ENCODE measurements at places on chromosomes 2 and 18.

GRCh38 chr2:101795033-101795432 is 97.5 kb downstream of the MAP4K4 start:
- DNase-seq: no peak

GRCh38 chr2:196218106-196218505 is 46.7 kb upstream of the STK17B start:
- DNase-seq: no peak

- no peak for DNase-seq
These were observed 63.5 kb upstream of the AGPS start for GRCh38 chr2:177329064-177329463.

DNA sequence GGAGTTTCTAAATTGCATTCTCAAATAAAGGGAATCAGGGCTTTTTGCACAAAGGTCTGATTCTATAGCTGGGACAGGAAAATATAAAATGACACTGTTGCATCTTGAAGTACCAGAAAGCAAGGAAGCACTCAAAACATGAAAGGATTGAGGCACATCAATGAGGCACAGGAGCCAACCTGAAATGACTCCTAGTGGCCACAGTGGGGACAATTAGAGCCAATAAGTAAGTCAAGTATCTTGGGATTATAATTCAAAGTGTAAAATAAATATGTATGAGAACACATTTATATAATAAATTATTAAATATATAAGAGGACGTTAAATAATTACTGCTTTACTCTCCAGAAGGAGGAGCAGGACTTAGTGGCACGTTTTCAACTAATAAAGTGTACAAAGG is 1259.5 kb upstream of the CDH2 start:
- no peak for DNase-seq

- DNase-seq: no peak
These were observed 4.3 kb downstream of the PMAIP1 start for GRCh38 chr18:59904011-59904601.

- DNase-seq: no peak
These were observed 434.4 kb upstream of the ETAA1 start for GRCh38 chr2:66962716-66963115.

DNA sequence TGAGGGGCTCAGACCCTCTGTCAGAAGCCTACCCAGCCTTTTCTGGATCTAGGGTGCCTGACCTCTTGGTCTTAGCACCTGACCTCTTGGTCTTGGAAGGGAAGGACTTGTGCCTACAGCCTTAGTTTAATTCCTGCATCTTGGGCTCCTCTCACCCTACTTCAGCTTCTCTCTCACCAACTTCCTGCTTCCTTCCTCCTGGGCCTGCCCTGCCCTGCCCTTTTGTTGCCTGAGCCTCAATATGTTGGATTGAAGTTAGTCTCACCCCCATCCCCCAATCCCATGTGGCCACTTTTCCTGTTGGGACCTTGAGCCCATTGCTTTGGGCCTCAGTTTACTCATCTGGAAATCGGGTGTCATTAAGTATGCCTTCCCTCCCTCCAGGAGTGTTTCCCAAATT is 206.2 kb upstream of the SKOR2 start:
- no peak for DNase-seq

DNA sequence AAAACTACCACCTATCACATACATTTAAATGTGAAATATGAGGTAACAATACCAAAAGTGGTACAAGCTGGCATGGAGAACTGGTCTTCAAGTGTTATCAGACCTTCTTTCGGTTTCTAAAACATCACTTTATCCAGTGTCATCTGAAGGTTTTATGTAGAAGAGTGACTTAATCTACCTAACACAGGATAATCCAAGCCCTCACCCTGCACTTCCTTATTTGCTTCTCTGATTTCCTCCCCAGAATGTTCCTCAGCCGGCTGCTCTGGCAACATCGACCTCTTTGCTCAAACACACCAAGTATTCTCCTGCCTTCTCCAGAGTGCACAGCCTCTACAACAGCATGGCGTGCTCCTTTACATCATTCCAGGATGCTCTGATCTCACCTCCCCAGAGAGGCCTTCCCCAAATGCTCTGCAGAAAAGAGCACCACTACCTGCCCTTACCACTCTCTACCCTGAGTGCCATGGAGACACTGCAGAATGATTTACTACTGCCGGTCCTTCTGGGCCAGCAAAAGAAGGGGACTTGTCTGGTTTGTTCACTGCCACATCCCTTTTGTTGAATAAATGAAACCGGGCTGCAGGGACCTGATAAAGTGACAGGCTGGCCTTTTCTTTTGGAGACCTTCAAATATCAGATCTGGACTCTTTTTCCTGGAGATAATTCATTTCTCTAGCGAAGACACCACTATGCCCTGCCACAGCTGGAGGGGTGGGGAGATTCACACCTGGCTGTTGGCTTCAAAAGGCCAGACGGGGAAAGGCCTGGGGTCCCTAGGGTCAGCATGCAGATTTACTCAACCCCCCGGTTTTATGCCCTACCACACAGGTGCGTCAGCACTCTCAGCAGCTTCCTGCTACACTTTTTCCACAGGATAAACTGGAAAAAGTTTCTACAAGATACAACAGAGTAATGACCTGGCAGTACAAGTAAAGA is 42.0 kb downstream of the TTR start:
- no peak for DNase-seq

- DNase-seq: no peak
These were observed 1.3 kb upstream of the ZNF516 start for GRCh38 chr18:76496194-76496890.

DNA sequence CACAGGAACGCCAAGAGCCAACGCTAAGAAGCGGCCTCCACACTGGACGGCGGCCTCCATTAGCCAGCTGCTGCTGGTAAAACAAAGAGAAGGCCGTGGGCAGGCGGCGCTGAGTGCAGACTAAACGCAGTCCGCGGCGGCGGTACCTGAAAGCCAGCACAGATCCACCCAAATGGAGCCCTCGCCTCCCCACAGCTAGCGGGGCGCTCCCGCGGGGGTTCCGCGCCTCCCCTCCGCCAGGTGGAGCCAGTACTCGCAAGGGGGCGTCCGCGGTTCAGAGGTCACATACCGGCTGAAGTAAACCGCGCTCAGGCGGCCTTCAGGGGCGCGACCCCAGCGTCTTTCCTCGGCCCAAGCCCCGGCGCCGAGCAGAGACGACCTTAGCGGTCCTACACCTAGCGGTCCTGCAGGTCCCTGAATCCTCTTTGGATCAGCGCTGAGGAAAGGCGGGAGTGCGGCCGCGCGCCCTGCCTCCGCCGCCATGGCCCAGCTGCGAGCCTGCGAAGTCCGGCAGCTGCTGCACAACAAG is 293.1 kb upstream of the ERBB4 start:
- no peak for DNase-seq

GRCh38 chr2:74051504-74051903 is 66.8 kb downstream of the TET3 start:
- DNase-seq: no peak

DNA sequence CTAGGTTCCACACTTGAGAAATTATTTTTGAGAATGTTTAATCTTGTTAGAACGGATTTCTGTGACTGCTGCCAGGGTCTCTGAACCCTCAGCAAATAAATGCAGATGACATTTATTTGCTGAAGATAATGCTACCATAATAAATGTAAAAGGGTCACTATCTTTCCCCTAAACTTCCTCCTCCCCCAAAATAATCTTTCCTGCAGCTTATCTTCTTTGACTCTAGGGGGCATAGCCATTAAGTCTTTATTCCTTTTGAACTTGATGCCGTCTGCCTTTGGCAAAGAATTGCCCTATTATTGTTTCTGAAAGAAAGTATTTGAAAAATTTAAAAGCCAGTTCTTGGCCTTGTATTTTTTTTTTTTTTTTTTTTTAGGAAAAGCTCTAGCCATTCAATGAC is 63.6 kb upstream of the ACSL3 start:
- DNase-seq: no peak

GRCh38 chr2:172098650-172099471 is 3.8 kb downstream of the DLX2 start:
- no peak for DNase-seq

- no peak for DNase-seq
These were observed 143.0 kb downstream of the ZNF516 start for GRCh38 chr18:76351961-76352581.

DNA sequence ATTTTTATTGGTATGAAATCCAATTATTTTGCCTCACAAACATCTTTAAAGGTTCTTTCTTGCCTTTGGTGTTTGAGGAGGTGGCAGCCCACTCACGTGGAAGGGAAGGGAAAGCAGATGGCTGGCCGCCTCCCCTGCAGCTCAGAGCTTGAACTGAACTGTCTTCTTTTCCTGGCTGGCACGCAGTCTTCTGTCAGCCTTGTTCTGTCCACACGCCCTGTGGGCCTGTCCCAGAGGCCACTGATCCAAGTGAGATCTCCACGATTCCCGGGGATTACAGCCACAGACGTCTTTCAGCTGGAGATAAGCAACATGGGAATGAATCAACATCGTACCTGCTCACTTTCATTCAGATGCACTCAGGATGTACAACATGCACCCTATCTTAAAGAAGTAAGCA is 73.3 kb downstream of the TMEM18 start:
- DNase-seq: no peak

DNA sequence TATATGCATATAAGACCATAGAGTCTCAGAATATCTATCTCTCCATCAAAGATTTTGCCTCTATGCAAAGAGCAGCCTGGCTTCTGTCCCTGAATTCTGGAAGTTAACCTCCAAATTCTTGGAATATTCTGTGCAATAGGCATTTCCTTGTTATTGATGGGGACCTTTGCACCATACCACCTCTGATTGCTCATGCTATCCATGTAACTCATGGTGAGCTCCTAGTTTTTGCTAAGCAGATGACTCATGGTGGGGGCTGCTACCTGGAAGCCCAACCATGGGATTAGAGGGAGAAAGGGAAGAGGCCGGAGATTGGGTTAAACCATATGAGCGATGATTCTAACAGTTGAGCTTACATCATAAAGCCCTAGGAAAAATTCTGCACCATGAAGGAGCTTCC is 310.2 kb upstream of the FIGN start:
- no peak for DNase-seq

Data from stimulated activated CD8-positive, alpha-beta memory T cell treated with anti-CD3 and anti-CD28 coated beads, Interleukin-12 subunit alpha, Interleukin-12 subunit beta, amount 100 ng/mL, for 1 hour (primary cell).